Activated T-helper 1 cell treated with anti-CD3 and anti-CD28 coated beads, Interleukin-2, amount 50 U/mL, for 16 hours (primary cell): ENCODE measurements at places on chromosomes 12 and 14.

DNA sequence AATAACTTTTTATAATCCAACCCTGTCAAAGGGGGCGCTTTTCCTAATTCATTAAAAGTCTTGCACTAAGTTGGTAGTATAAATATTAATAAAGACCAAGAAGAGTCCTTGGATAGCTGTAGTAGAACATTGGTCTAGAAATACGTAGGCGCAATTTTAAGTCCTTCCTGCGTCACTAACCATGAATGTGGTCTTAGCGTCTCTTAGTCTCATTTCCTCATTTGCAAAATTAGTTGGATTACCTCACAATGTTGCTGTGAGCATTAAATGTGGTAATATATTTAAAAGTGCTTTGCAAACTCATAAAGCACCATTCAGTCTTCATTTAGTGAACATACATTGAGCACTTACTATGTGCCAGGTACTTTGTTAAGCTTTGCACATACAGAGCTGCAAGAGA, 149.7 kb downstream of the AEBP2 start:
- DNase-seq: no peak

GRCh38 chr12:121717041-121717699, 4.6 kb downstream of the TMEM120B start:
- DNase-seq: no peak

GRCh38 chr12:16600525-16600924, 5.4 kb downstream of the LMO3 start:
- DNase-seq: no peak

- no peak for DNase-seq
These were observed 14.0 kb downstream of the WNT5B start for GRCh38 chr12:1643043-1643442.

DNA sequence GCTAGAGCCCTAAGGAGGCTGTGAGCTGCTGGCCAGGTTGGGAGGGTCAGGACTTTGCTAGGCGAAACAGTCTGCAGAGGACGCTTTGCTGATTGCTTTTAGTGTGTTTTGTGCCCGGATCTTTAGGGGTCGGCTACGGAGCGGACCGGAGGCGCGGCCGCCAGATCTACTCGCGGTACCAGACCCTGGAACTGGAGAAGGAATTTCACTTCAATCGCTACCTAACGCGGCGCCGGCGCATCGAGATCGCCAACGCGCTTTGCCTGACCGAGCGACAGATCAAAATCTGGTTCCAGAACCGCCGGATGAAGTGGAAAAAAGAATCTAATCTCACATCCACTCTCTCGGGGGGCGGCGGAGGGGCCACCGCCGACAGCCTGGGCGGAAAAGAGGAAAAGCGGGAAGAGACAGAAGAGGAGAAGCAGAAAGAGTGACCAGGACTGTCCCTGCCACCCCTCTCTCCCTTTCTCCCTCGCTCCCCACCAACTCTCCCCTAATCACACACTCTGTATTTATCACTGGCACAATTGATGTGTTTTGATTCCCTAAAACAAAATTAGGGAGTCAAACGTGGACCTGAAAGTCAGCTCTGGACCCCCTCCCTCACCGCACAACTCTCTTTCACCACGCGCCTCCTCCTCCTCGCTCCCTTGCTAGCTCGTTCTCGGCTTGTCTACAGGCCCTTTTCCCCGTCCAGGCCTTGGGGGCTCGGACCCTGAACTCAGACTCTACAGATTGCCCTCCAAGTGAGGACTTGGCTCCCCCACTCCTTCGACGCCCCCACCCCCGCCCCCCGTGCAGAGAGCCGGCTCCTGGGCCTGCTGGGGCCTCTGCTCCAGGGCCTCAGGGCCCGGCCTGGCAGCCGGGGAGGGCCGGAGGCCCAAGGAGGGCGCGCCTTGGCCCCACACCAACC, 1.5 kb downstream of the HOXC6 start:
- no peak for DNase-seq

GRCh38 chr12:49671031-49671765, 36.0 kb downstream of the FMNL3 start:
- DNase-seq: peak; percentile 24

DNA sequence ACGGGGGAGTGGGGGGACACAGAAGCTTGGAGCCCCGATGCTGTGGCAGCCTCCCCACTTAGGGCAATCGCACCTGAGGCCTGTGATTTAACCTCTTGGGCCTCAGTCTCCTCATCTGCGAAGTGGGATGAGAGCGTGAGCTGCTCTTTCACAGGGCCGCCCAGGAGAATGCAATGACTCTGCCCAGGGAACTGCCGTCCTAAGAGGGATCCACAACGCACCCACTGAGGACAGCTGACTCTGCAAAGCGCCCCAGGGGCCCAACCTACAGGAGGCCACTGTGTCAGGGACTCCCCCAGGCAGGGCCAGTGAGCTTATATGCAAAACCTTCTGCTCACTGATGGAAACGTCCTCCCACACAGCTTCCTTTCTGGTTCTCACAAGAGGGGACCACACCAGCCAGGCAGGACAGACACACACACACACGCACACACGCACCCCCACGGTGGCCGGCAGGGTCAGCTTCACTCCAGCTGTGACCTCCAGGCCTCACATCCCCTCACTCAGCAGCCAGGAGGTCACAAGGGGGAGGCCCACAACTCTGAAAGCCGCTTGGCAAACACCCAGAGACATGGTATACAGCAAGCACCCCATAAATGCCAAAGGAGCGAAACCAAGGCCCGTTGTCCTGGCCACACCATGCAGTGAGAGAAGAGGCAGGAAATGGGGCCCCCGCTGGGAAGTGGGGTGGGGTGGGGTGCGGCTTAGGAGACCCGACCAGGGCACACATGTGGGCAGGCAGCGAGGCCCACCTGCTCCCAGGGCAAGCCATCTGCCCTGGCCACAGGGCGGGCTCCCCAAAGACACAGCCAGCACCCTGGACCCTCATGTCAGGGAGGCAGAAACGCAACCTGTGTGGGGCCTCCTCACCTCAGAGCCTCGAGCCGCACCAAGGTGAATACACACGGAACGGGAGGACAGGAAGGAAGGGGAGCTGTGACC, 73.3 kb downstream of the NCOR2 start:
- no peak for DNase-seq

GRCh38 chr14:75084513-75084912, 15.1 kb downstream of the ZC2HC1C start:
- no peak for DNase-seq

GRCh38 chr12:85461127-85461526, 181.1 kb downstream of the ALX1 start:
- DNase-seq: no peak

GRCh38 chr12:47885012-47885501, 19.7 kb downstream of the VDR start:
- DNase-seq: no peak

GRCh38 chr12:46214668-46215436, 54.0 kb downstream of the SLC38A1 start:
- peak; percentile 55 for DNase-seq

- DNase-seq: no peak
These were observed 17.7 kb downstream of the ASB2 start for GRCh38 chr14:93958567-93959238.

- no peak for DNase-seq
These were observed 55.2 kb downstream of the PDE3A start for GRCh38 chr12:20423557-20423956.

DNA sequence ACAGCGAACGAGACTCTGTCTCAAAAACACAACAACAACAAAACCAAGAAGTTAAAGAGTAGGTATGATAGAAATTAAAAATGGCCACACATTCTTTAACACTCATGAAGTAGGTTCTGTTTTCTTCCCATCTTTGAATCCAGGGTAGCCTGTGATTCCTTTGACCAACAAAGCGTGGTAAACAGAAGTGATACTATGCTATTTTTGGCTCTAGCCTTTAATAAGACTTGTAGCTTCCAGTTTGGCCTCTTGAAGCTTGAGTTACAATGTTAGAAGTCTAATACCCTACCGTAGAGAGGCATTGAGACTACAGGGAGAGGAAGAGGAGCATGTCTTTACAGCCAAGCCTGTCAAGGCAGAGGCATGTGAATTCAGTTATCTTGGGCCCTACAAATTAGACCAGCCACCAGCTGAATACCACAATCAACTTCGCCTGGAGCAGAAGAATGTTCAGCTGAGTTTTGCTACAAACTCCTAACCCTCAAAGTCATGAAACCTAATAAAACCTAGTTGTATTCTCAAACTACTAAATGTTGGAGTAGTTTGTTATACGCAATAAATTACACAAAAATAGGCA, 4.9 kb upstream of the NEMF start:
- DNase-seq: no peak

GRCh38 chr12:121489874-121490273, 90.0 kb downstream of the RNF34 start:
- DNase-seq: no peak

- DNase-seq: no peak
These were observed 27.4 kb downstream of the NELL2 start for GRCh38 chr12:44848703-44849085.

GRCh38 chr12:29053567-29053966, 95.5 kb upstream of the FAR2 start:
- no peak for DNase-seq

- no peak for DNase-seq
These were observed 34.5 kb downstream of the EFCAB11 start for GRCh38 chr14:89920056-89920455.

- no peak for DNase-seq
These were observed 3.3 kb downstream of the IL26 start for GRCh38 chr12:68222326-68222725.

DNA sequence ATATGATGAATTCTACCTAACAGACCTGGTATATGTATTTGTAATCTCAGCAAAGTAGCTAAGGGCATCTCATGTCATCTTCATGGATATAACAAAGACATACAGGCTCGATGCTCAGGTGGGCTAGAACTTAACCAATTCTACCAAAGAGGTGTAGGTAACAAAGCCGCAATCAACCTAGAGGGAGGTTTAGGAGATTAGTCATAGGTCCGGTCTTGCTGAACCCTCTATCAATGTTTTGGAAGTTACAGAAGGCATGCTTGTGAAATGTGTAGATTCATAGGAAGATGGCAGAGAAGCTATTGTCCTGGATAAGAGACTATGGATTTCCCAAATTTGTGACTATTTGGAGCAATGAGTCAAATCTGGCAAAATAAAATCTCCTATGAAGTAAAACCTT, 42.6 kb upstream of the SYCP3 start:
- no peak for DNase-seq

DNA sequence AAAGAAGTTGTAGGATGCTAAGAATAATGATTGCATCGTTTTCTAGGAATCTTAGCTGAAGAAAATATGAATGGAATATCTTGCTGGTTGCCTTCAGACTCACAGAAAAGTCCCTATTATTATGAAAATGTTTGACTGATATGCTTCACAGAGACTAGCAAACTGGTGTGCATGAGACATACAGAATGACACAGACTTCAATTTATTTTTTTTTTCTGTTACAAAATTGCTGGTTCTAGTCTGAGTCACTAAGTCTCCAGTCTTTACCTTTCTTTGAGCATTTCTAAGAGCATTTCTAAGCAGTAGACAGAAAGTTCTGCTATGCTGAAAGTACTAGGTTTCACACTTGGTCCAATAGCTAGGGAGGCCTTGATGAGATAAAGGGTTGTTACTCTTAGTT, 377.6 kb upstream of the ATP2B1 start:
- DNase-seq: no peak

GRCh38 chr12:89372584-89373370, 20.5 kb upstream of the DUSP6 start:
- no peak for DNase-seq

- no peak for DNase-seq
These were observed 107.9 kb downstream of the PLCZ1 start for GRCh38 chr12:18629916-18630315.

- no peak for DNase-seq
These were observed 53.7 kb downstream of the GALNT4 start for GRCh38 chr12:89470741-89471509.

GRCh38 chr12:123744836-123745235, 17.3 kb upstream of the DNAH10 start:
- DNase-seq: no peak

GRCh38 chr12:16588812-16589211, 17.1 kb downstream of the LMO3 start:
- no peak for DNase-seq

DNA sequence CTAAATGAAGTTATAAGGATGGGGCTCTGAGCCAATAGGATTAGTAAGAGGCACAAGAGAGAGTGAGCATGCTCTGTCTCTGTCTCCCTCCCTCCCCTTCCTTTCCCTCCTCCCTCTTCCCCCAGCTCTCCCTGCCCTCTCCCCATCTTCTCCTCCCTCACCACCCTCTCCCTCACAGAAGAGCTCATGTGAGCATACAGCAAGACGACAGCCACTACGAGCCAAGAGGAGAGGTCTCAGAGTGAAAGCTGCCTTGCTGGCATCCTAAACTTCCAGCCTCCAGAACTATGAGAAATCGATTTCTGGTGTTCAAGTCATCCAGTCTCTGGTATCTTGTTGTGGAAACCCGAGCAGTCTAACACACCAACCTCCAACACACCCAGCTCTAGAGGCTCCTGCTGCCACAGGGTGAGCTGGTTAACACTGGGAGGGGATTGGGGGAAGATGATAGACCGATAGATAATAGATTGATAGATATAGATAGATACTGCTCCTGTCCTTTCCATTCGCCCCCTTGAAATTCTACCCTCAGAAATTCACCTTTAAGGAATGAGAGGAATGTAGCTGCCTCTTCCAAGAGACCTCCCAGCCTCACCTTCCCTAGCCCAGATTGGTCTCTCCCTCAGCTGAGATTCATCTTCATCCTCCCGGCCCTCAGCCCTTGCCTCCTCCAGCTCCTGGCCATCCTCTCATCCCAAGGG, 25.8 kb upstream of the ACTN1 start:
- no peak for DNase-seq

DNA sequence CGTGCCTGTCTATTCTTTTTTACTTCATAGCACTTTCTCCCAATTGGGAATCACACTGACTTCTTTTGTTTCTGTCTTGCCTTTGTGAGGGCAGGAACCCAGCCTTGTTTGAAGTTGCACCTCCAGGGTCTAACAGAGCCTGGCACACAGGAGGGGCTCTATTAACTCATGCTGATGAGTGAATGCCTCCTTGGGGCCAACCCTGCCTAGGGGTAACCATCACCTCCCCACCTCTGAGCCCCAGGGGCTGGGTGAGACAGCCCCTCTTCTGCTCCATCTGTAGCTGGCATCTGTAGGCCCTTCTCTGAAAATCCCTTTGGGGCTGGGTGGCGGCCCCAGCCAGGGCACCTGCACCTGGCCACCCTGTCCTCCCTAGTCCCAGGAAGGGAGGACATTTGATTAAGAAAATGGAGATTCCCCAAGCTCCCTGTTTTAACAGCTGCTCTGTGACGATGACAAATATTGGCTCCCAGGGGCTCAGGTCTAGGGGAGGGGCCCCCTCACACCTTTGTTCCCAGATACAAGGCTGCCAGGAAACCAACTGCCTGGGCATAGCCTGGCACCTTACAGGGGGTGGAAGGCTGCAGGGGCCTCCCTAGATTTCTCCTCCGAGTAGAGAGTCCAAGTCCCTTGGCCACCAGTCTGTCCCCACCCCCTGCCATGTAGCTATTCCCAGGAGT, 11.8 kb downstream of the TAMALIN start:
- no peak for DNase-seq
